ENCODE measurements at places on chromosomes 13 and 19. TPM values are rescaled to one million over a fixed set of nuclear protein-coding genes. Genes with fewer than 3 reads are reported as not detected.

Gene MKNK2
- total RNA-seq = 68.3 TPM

Gene CACNG6
- total RNA-seq = 0.11 TPM

Gene PROZ
- total RNA-seq = not detected

Gene ATP12A
- not detected for total RNA-seq

Gene BRSK1
- 7.0 TPM for total RNA-seq

Gene TGDS
- 19.0 TPM for total RNA-seq

Gene ZIC5
- not detected for total RNA-seq

Gene NOSIP
- 78.7 TPM for total RNA-seq

Gene LILRA6
- total RNA-seq = not detected

Gene PRRG2
- total RNA-seq = 0.75 TPM

Gene SIGLEC14
- not detected for total RNA-seq

Gene HSD17B14
- 6.0 TPM for total RNA-seq

Data from uterine smooth muscle cell (primary cell).